ENCODE measurements at places on chromosomes 7 and 10.

DNA sequence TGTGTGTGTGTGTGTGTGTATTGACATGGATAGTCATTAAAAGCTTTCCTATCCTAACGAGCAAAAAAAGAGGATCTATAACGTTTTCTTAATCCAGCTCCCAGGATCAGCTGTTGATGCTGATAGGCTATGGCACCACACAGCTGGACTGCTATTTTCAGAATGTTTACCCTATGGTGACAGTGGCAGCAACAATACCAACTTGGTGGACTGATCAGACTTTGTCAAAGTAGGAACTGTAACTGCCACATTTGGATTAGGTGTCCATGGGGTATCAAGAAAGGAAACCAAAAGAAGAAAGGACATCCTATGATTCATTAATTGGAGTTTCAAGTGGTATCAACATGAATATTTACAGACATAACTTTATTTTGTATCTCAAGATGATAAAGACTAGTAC, 2.7 kb upstream of the CLEC5A start:
- no peak for DNase-seq

GRCh38 chr7:31529103-31529502, 15.2 kb downstream of the ITPRID1 start:
- DNase-seq, result no peak

- DNase-seq, result no peak
Observed at GRCh38 chr7:137489880-137490279, 146.3 kb upstream of the PTN start.

GRCh38 chr7:76066716-76067503, 19.0 kb downstream of the MDH2 start:
- no peak for DNase-seq

DNA sequence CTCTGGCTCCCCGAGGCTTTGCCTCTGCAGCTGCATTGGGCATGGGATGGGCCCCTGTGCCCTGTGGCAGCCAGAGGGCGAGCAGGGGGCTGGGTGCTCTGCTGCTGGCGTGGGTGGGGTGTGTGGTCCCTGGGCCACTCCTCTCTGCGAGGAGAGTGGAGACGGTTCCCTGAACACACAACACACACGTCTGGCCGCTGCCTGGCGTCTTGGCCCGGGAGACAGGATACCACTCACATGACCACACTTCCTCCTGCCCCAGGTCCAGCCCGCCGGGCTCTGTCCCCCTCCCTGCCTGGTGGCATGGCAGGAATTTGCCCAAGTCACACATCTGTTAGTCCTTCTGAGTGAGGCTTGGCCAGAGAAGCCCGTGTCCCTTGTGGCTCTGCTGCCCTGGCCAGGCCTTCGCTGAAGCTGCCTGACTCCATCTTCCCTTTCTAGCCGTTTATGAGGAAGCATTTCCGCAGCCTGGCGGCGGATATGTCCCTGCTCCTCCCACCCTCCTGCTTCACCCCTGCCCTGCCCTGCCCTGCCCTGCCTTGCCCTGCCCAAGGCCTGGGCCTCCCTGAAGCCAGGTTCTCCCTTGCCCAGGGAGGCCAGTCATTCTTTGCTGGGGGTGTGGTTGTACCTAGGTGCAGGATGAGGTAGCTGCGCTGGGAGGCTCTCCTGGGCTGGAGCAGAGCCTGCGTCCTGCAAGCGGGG, 3.0 kb downstream of the BRI3 start:
- DNase-seq, result peak; percentile 57

- no peak for DNase-seq
Observed at GRCh38 chr10:88246675-88247074, 336.4 kb downstream of the RNLS start.

DNA sequence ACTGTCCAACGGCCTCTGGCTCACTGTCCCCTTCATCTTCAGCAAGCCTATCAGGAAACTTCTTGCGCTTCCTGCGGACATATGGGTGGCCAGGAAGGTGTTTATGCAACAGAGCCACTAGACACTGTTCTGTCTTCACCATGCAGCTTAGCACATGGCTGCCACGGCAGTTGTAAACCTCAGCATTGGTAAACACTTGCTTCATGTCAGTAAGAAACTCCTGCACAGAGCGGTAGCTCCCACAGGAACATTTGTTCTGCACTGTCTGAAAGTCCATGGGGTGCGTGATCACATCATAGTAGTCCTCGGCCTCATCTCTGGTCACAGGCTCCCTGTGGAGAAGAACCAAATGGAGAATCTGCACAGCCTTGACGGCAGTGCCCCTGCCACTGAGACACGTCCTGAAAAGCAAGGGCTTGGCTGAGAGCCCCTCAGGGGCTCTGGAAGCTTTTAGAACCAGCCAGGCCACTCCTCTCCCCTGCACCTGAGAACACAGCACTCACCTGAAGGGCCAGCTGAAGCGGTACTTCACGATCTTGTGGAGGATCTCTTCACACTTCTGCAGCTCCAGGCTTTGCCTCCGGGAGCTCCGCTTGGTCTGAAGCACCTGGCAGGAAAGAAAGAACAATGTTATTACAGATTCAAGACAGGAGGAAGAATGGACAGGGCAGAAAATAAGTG, 8.8 kb downstream of the FZD9 start:
- DNase-seq, result no peak

GRCh38 chr7:148746135-148746534, 47.4 kb downstream of the CUL1 start:
- no peak for DNase-seq

- no peak for DNase-seq
Observed at GRCh38 chr7:159218607-159219006, 73.9 kb upstream of the VIPR2 start.

- DNase-seq, result no peak
Observed at GRCh38 chr7:64838691-64839090, 44.5 kb downstream of the ZNF138 start.

- DNase-seq, result no peak
Observed at GRCh38 chr7:143384661-143385631, 3.8 kb downstream of the ZYX start.

- DNase-seq, result no peak
Observed at GRCh38 chr10:43921881-43922280, 273.2 kb upstream of the ZNF32 start.

DNA sequence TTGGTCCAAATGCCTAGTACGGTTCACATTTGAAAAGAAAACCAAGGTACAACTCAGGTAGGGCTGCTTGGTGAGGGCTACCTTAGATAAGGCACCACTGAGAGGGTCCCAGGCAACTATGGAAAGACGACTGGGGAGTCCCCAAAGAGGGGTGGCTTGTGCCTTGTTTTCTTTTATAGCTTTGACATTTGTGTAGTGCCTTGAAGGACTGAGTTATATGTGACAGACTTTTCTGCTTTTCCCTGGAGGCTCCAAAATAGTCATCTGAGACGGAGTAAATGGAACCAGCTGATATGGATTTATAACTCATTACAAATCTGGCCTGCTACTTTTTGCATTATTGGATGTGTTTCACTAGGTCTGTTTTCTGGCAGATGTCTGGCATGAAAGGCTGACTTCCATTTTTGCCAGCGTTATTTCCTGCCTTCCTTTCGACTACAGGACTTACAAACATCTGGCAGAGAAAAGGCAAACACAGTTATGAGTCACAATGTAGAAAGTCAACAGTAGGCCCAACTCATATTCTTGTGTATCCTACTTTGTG, 88.2 kb upstream of the IMMP2L start:
- DNase-seq, result peak; percentile 28

GRCh38 chr7:22858640-22859561, 36.3 kb upstream of the TOMM7 start:
- peak; percentile 95 for DNase-seq

DNA sequence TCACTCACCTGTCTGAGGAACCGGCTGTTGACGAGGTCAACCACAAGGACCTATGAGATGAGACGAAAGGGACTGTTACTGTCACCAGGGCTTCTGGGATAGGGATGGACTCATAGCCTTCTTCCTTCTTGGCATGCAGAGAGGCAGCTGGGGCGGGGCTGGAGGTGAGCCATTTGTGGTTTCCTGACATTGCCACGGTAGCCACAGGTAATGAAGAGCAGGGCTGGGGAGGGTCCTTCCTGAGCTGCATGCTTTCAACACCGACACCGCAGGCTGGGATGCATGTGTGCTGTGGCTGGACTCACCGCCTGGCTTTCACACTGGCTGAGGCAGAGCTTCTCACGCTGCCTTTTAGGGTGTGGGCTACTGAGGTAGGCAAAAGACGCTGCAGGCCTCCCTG, 46.4 kb upstream of the MKRN1 start:
- DNase-seq, result peak; percentile 29

GRCh38 chr10:87532696-87533095, 28.0 kb downstream of the MINPP1 start:
- DNase-seq, result no peak

DNA sequence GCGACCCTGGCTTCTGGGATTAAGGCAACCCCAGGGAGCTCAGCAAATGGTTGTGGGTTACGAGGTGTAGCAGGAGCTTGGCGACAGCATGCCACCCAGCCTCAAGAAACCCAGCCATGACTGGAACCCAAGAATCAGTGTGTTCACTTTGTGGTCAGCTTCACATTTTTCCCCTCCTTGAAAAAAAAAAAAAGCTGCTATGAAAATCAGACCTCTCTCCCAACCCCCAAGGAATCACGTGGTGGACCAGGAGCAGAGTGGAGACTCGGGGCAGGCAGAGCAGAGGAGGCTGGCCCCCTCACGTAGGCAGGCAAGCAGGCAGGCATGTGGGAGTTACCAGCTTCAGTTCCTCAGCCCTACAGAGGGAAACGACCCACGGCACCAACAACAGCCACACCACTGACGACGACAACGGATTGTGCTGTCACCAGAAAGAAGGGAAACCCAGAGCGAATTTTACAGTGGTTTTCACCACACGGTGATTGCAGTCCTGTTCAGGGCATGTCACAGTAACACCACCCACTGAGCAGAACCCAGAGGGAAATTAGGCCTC, 203.4 kb downstream of the SLC25A13 start:
- no peak for DNase-seq

GRCh38 chr7:83517035-83517700, 131.8 kb downstream of the SEMA3E start:
- DNase-seq, result no peak

- DNase-seq, result no peak
Observed at GRCh38 chr7:45920502-45921380, at the start of gene IGFBP3. IGFBP3 (minus strand) TSS chr7:45921272; CDS start chr7:45921140, 132 bp downstream.

- DNase-seq, result no peak
Observed at GRCh38 chr10:44293306-44293778, 91.6 kb downstream of the CXCL12 start.

DNA sequence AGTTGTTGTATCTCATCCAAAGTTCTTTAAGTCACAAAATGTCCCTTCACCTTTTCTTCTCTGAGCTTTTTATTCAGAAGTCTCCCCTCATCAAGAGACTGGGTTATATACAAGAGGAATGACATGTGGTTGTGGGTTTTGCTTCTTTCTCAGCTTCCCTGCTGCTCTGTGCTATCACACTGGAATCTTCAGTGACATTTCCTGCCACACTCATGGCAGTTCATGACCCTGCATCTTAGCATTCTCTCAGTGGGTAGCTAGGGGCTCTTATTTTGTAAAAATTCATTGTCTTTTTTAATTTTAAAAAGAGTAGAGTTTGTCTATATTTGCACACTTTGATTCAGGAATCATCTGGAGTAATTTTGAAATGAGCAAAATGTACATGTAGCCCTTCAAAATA, 236.9 kb upstream of the TMEM229A start:
- no peak for DNase-seq

GRCh38 chr7:133746847-133747246, 380.3 kb upstream of the LRGUK start:
- DNase-seq, result no peak

DNA sequence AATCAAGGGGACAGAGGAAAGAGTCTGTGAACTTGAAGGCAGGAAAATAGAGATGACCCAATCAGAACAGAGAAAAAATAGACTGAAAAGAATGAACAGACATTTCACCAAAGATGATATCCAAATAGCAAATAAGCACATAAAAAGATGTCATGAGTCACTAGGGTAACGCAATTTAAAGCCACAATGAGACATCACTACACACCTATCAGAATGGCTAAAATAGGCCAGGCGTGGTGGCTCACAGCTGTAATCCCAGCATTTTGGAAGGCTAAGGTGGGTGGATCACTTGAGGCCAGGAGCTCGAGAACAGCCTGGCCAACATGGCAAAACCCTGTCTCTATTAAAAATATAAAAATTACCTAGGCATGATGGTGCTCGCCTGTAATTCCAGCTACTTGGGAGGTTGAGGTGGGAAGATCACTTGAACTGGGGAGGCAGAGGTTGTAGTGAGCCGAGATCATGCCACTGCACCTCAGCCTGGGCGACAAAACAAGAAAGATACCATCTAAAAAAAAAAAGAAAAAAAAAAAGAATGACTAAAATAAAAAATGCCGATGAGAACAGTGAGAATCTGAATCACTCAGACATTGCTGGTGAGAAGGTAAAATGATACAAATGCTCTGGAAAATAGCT, 100.9 kb downstream of the LHPP start:
- DNase-seq, result no peak

DNA sequence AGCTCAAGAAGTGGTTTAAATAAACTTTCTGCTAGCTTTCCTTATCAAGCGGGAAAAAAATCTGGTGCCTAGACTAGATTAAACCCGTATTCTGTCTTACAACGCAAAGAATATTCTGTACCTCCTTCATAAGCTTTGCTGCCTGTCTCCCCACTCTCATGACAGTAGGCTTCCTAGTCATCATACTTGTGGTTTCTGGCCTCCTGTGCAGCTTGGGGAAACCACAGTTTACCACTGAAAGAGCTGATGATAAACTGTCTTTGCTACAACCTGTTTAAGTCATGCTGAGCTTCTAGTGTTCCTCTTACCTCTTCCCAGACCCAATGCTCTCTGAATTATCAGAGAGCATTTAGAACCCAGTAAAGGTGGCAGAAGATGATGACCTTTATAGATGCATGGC, 55.0 kb downstream of the PODXL start:
- no peak for DNase-seq

GRCh38 chr10:116553378-116553980, 7.7 kb downstream of the PNLIP start:
- DNase-seq, result no peak

GRCh38 chr7:45924283-45924682, 3.2 kb upstream of the IGFBP3 start:
- DNase-seq, result no peak

DNA sequence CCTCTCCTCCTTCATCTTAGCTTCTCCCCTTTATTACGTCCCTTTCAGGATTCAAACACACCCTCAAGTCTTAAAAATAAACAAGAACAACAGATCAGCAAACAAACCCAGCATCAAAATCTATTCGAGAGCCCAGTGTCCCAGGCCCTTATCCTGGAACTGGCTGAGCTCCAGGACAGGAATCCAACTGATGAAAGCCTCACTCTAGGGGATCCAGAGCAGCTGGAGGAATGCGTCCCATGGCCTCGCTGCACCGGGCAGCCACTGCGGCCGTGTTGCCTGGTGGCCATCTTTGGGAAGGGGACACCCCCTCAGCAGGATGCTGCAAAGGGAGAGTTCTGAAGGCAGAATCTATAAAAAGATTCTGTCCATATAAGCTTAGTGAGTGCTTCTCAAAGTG, 156.5 kb upstream of the BMPER start:
- no peak for DNase-seq
